ENCODE measurements at places on chromosomes 5 and 9. TPM values are rescaled to one million over a fixed set of nuclear protein-coding genes. Genes with fewer than 3 reads are reported as not detected.

Gene ADAMTS16
- 4.9 TPM for total RNA-seq

Gene GPR21
- 7.7 TPM for total RNA-seq

Gene SLC34A3
- total RNA-seq = not detected

Gene PCDHAC2
- 39.0 TPM for total RNA-seq

Gene STING1
- 20.9 TPM for total RNA-seq

Measured in camera-type eye (tissue), 1 donor.